ENCODE measurements at places on chromosomes 2 and 18. TPM values are rescaled to one million over a fixed set of nuclear protein-coding genes. Genes with fewer than 3 reads are reported as not detected.

The CDKL4 gene
- total RNA-seq: 0.74 TPM

The FOXD4L1 gene
- not detected for total RNA-seq

The BOLL gene
- total RNA-seq: not detected

The SERPINB3 gene
- not detected for total RNA-seq

The CIB4 gene
- not detected for total RNA-seq

The TLX2 gene
- total RNA-seq: not detected

The RGPD4 gene
- total RNA-seq: not detected

The SLC11A1 gene
- under 0.01 TPM for total RNA-seq

The HSBP1L1 gene
- 9.1 TPM for total RNA-seq

The CHRNA1 gene
- total RNA-seq: 0.07 TPM

All from mammary microvascular endothelial cell (primary cell).